ENCODE measurements at places on chromosomes 5 and 9. TPM values are rescaled to one million over a fixed set of nuclear protein-coding genes. Genes with fewer than 3 reads are reported as not detected.

The PCDHGB1 gene
- 1.3 TPM for total RNA-seq

The FGD3 gene
- total RNA-seq, result not detected

The CCNJL gene
- total RNA-seq, result 8.6 TPM

The WDR31 gene
- 2.5 TPM for total RNA-seq

The NR5A1 gene
- not detected for total RNA-seq

The CCDC192 gene
- not detected for total RNA-seq

The SLC6A19 gene
- total RNA-seq, result not detected

The PCDHB12 gene
- not detected for total RNA-seq

The EGFLAM gene
- total RNA-seq, result not detected

The ZNF300 gene
- total RNA-seq, result not detected

The LMX1B gene
- 1.6 TPM for total RNA-seq

The LECT2 gene
- not detected for total RNA-seq

The STPG3 gene
- not detected for total RNA-seq

The FOXI1 gene
- total RNA-seq, result 0.59 TPM

The GARIN3 gene
- not detected for total RNA-seq

The ANKRD31 gene
- not detected for total RNA-seq

The HRCT1 gene
- 617 TPM for total RNA-seq

The BNC2 gene
- total RNA-seq, result 38.8 TPM

The EQTN gene
- total RNA-seq, result not detected

The CHMP5 gene
- 62.7 TPM for total RNA-seq

Data from MG63 (cell line).